ENCODE measurements at places on chromosomes 3 and 15. TPM values are rescaled to one million over a fixed set of nuclear protein-coding genes. Genes with fewer than 3 reads are reported as not detected.

Gene TIPARP
- 26.0 TPM for total RNA-seq

Gene DYNC1LI1
- total RNA-seq: 53.6 TPM

Gene CMTM8
- total RNA-seq: 6.3 TPM

Gene OR4F15
- total RNA-seq: not detected

Gene A4GNT
- not detected for total RNA-seq

Gene SNX1
- total RNA-seq: 90.7 TPM

Gene ESYT3
- total RNA-seq: 1.4 TPM

Gene NBEAL2
- total RNA-seq: 14.5 TPM

Gene TM4SF18
- total RNA-seq: 15.8 TPM

Gene PYGO1
- 6.7 TPM for total RNA-seq

Gene TEX55
- not detected for total RNA-seq

Gene CLSTN2
- 8.4 TPM for total RNA-seq

Gene ZNF385D
- total RNA-seq: 2.6 TPM

Gene LDHAL6B
- not detected for total RNA-seq

Gene RBP2
- total RNA-seq: not detected

GRCh38 chr3:15645740-15646501 lies 44.4 kb downstream of the BTD start:
- DNase-seq: no peak

GRCh38 chr3:111861391-111861790 lies 2.3 kb downstream of the PHLDB2 start:
- DNase-seq: no peak

- peak; percentile 78 for DNase-seq
Observed at GRCh38 chr15:75455982-75456531, 4.6 kb upstream of the SIN3A start.

DNA sequence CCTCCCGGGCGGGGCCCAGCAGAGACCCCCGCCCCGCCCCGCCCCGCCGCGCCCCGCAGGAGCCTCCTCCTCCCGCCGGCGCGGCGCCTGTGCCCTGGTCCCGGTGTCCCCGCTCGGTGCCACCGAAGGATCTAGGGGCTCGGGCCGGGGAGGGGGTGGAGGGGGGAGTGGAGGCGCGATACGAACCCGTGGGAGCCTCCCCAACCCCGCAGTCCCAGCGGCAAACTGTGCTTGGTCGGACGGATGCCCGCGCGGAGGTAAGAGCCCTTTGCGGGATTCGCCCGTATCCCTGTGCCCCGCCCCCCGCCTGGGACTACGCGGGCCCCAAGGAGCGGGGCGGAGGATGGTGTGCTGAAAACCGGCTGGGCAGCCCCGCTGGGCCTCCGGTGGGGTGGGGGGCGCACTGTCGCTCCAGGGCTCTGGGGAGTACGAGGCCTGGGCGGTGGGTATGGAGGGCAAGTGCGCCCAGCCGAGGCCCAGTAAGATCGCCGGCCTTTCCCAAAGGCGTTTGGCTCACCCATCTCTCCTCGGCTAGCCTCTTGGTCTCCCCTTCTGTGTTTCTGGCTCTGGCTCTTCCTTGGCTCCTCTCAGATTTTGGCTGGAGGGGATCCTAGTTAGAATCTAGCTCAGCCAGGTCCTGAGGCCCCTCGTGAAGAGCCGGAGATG lies 65.6 kb upstream of the POLG start:
- no peak for DNase-seq

- no peak for DNase-seq
Observed at GRCh38 chr3:61679026-61679425, 117.7 kb downstream of the PTPRG start.

GRCh38 chr3:48112813-48113212 lies 75.4 kb downstream of the CDC25A start:
- no peak for DNase-seq

DNA sequence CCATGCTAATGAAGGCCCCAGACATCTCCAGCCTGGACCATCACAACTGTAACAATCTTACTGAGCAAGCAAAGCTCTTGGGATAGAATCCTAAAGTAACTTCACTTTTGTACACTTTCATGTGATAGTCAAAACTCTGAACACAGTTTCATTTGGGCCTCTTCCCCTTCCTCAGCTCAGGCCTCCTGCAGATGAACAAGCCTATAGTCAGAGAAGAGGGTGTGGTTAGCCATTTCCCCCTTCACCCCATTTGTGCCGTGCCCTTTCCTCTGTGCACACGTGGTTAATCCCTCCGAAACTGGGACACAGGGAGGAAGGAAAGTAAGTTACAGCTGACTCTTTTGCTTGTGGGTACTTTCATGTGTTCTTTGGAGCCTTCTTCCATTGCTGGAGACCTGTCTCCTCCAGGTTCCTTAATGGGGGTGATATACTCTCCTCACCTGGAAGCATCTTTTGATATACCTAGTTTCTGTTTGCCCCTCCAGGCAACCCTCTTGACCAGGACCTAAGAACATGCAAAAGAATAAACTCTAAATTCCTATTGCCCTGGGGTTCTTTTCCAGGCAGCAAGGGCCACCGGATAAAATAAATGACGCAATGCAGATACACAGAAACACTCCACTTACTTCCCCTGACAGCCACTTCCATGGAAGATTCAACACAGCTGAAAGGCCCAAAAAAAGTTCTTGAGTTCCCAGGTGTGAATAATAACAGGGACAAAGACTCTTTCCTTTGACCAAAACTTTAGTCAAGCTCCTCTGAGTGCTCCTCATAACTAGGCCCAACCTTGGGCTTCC lies 29.6 kb upstream of the CSTA start:
- no peak for DNase-seq

DNA sequence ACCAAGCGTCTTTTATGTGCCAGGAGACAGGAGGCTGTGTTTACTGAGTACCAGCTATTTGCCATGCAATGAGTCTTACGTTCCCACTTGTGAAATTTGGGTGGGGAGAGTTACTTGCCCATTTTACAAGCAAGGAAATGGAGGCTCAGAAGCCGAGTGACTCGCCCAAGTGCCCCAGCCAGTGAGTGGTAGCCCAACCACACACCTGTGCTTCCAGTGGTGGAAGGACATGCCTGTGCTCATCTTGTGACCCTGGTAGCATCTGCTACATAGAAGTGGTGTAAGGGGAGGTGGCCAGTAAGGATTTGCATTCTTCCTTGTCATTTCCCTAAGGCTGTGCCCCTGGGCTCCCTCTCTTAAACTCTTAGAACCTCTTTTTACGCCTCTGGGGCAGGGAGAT lies 49.3 kb downstream of the FBLN2 start:
- DNase-seq: no peak

DNA sequence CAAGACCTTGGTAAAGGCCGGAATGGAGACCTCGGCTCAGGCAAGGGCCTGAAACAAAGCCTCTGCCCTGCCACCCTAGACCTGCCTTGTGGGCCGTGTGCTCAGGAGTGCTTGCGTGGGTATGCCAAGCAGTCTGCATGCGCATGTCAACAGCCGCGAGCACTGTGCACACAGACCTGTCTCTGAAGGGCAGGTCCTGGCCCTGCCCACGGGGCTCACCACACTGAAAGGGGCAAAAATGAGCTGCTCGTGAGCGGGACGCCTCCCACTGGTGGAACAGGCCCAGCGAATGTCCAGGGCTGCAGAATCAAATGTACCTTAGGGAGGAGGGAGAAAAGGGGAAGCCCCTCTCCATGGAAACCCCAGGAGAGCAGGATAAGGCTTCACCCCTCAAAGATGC lies 44.3 kb upstream of the FGD5 start:
- no peak for DNase-seq

DNA sequence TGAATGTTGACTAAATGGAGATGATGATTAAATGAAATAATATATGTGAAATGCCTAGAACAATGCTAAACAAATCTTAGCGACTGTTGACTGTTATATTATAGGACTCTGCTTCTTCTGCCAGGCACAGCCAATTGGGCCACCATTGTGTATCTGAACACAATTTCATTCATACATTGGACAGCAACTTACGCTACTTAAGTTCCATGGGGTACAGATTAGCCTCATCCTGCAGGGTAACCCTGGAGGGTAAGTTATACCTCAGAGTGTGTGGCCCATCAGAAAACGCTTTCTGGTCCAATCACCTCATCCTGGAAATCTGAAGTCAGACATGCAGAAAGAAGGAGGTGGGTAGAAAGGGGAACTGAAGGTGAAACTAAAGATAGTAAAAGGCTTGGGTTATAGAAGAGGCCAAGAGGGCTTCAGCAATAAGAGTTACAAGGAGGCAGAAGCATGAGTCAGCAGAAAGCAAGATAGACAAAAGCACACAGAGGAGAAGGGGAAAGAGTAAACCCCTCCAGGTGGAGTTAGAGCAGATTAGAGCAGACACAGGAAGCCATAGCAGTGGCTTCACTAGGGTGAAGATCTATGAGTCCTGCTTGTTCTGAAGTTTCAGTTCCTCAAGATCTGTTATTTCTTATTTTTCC lies 119.3 kb upstream of the SLC24A5 start:
- no peak for DNase-seq

GRCh38 chr3:186883686-186884058 lies 41.2 kb downstream of the ADIPOQ start:
- DNase-seq: no peak

DNA sequence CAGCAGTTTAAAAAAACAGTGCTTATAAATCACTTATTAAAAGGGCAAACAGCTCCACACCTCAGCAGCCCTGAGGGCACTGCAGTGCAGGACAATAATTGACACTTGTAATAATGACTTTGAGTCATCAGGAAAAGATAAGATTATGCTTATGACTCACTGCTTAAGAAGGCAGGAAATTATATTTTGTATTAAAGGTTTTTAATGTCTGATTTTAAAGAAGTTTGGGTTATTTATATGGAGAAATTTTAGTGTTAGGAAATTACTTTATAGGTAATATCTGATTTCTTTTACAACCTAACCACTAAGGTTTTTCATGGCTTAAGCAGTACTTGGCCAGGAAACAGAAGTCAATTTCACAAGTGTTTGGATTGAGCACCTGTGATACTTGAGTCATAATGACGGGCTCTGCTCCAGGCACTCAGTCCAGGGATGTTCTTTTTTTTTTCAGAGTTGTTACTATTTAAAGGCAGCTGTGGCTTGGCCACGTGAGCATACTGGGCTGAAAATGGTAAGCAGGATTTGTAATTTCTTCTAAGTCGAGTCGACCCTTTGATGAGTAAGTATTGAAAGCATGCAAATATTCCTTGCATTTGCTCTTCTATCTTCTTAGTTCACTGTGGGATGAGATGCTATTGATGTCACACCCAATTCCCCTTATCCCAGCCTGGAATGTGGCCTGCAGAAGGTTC lies 21.6 kb upstream of the SLC6A20 start:
- DNase-seq: no peak

- no peak for DNase-seq
Observed at GRCh38 chr15:45611305-45611704, 23.5 kb upstream of the SQOR start.

- no peak for DNase-seq
Observed at GRCh38 chr15:74050127-74050526, 32.2 kb downstream of the GOLGA6A start.

DNA sequence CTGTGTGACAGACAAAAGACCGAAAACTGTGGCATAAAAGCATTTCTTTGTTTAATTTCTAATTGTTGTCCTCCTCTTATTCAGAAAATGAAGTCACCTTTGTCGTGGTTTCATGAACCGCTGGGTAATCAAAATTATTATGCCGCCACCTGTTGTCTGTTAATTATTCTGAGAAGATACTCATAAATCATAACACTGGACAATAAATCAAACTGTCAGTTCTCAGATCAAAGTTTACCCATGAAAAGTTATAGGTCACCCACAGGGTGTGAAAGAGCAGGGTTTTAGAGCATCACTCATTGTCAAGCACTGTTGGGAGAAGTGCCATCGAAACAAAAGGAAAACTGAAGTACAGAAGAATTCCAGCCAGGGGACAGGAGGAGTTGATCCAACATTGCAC lies 474.3 kb downstream of the NR2F2 start:
- DNase-seq: no peak

DNA sequence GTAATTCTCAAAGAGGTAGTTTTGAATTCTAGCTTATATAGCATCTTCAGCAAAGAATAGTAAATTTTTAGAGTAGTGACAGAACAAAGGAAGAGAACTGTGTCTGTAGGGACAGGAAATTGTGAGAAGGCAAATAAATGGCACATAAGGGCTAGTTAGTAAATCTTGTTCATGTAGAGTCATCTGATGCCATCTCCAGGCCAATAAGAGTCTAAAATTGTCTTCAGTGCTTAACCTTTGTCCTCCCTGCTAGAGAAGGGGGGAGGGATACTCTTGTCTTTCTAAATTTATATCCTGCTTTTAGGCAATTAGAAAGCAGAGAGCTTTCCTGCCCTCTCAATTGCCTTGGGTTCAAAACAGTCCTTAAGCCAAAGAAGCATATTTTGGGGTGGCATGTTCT lies 87.0 kb upstream of the DNAJC19 start:
- DNase-seq: no peak

- no peak for DNase-seq
Observed at GRCh38 chr3:157471064-157471463, 32.2 kb downstream of the VEPH1 start.

- no peak for DNase-seq
Observed at GRCh38 chr3:109098079-109098644, 19.8 kb downstream of the MORC1 start.

GRCh38 chr15:64525828-64526530 lies 65.6 kb downstream of the ZNF609 start:
- DNase-seq: no peak

GRCh38 chr15:74549816-74550215 lies 8.8 kb downstream of the ARID3B start:
- DNase-seq: no peak

- no peak for DNase-seq
Observed at GRCh38 chr15:20671675-20672074, 130.1 kb upstream of the GOLGA6L6 start.

DNA sequence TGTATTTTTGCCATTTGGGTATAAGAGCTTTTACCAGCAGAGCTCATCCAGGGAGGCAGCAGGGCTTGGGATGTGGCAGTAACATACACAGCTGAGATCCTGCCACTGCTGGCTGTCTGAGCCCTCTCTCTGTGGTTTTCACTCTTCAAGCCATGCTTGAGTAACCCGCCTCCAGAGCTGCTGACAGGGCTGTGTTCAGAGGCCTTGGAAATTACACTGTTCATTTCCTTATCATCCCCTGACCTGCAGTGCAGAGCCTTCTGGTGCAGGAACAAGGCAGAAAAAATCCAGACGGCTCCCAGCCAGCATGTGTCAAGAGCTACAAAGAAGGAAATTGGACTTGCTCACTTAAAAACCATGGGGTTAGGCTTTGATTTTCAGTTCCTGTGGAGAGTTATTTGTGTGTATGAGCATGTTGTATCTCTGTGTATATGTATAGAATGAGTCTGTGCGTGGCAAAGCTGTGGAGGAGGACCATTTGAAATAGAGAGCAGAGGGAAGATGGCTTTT lies 47.0 kb downstream of the ZNF609 start:
- DNase-seq: peak; percentile 81

GRCh38 chr15:22224241-22224671 lies 143.9 kb downstream of the OR4M2 start:
- DNase-seq: no peak

Data from Right ventricle myocardium inferior (tissue), 1 donor.